Right atrium auricular region (tissue), 2 donors: ENCODE measurements at places on chromosomes 7 and 10. TPM values are rescaled to one million over a fixed set of nuclear protein-coding genes. Genes with fewer than 3 reads are reported as not detected.
A peak's percentile ranks its signal among the peaks of the same experiment; 100 is the strongest.

DNA sequence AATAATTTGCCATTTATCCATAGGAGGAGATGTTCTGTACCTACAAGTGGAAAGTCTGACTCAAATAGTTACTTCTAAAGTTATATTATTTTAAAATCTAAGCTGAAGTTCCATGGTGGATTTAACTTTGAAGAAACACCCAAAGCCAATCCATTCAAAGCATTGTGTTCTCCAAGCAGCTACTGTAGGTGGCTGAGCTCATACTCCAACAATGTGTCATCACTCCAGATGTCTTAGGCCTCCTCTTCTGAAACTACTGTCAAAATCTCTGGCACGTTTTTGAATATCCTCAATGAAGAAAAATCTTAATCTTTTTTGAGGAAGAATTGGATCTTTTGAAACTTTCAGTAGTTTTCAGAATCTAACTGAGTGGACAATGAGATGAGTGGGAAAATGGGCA is 169.1 kb downstream of the PTEN start:
- H3K27me3 ChIP-seq = no peaks in the 10 kb centered on the region
- no peaks in the 10 kb centered on the region for H3K4me1 ChIP-seq
- no peak for DNase-seq
- no peak overlapping the region for H3K27ac ChIP-seq

GRCh38 chr7:33191340-33191739 is 62.0 kb downstream of the BBS9 start:
- H3K27ac ChIP-seq = no peak overlapping the region
- H3K27me3 ChIP-seq = no peaks in the 10 kb centered on the region
- DNase-seq = no peak

DNA sequence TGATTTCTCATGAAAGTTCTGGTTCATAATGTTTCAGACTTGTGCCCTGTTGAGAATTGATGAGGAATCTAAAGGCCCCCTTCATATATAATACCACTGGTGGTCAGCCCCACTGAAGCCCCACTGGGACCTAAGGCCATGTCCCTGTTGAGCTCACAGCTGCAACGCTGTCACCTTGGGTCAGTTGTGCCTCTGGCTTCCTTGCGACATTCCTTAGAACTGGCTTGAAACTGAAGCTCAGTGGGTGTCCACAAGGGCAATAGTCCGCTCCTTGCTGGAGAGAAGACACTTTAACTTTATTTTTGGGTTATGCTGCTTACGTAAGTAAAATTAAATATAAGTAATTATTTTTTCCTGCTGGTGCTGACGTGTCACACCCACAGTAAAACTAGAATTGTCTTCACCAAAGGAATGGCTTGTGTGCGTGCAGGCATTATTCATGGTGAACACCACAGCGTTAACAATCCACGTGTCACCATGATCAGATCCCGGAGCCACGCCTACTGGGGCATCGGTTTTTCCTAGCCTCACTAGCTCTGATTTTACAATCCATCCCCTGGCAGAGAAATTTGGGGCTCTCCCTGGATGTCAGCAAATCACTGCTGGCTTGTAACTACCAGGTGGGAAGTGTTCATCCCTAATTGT is 66.5 kb downstream of the BICC1 start:
- no peaks in the 10 kb centered on the region for H3K27me3 ChIP-seq
- H3K4me1 ChIP-seq = no peaks in the 10 kb centered on the region
- peak overlapping the region; percentile 43 for H3K27ac ChIP-seq
- H3K4me3 ChIP-seq = no peak overlapping the region

GRCh38 chr10:130016993-130017630 is 53.0 kb upstream of the EBF3 start:
- no peaks in the 10 kb centered on the region for H3K27me3 ChIP-seq
- H3K27ac ChIP-seq = no peak overlapping the region
- H3K36me3 ChIP-seq = no peaks in the 10 kb centered on the region
- DNase-seq = peak; percentile 38

GRCh38 chr10:108147346-108147745 is 982.8 kb upstream of the SORCS1 start:
- H3K4me3 ChIP-seq = no peak overlapping the region
- no peak for DNase-seq
- no peaks in the 10 kb centered on the region for H3K4me1 ChIP-seq
- H3K27me3 ChIP-seq = no peaks in the 10 kb centered on the region

DNA sequence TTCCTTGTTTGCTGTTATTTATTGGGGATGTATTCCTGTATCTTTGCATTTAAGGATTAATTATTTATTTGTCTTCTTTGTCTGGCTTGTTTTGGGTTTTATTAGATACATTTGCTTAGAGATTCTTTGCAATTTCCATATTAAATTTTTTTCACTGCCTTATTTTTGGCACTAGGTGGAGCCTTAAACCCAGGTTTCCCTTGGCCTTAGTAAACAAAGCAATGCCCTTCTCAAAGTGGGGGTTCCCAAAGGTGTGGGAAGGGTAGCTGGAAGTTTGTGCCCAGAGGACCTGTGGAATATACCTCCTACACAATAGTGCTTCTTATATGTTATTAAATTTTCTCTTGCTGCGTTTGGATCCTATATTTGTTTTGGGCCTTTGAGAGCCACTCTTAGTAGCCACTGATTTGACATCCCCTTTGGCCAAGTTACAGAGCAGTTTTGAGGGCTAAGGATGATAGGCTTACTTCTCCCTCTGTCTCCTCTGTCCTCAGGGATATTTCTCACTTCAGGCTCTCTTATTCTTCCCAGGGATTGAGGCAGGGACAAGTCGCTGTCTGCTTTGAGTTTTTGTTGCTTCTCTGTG is 162.3 kb downstream of the ITGB1 start:
- H3K4me1 ChIP-seq = no peaks in the 10 kb centered on the region
- no peaks in the 10 kb centered on the region for H3K36me3 ChIP-seq
- no peak overlapping the region for H3K27ac ChIP-seq
- no peak for DNase-seq

GRCh38 chr10:129919358-129919757 is 44.7 kb downstream of the EBF3 start:
- H3K4me1 ChIP-seq = no peaks in the 10 kb centered on the region
- no peak overlapping the region for H3K4me3 ChIP-seq
- no peaks in the 10 kb centered on the region for H3K27me3 ChIP-seq
- H3K36me3 ChIP-seq = no peaks in the 10 kb centered on the region
- H3K27ac ChIP-seq = no peak overlapping the region

DNA sequence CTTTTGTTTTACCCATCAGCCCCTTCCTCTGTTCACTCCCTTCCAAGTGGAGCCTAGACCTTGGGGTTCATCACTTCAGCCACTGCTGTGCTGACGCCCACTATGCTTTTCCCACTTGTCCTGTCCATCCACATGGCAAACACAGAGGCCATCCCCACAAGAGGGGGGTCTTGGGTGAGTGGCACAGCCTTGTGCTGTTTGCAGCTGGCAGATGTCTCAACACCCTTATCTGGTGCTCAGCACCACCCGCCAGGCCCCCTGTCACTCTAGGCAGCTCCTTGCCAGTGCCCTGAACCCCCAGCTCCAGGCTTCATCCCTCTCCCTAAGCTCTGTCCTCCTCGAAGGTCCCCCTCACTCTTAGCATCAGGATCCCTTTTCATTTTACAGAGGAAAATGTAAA is 13.1 kb downstream of the BLVRA start:
- H3K4me1 ChIP-seq = no peaks in the 10 kb centered on the region
- H3K36me3 ChIP-seq = peaks cover 12% of the 10 kb centered on the region
- H3K27ac ChIP-seq = no peak overlapping the region
- no peaks in the 10 kb centered on the region for H3K27me3 ChIP-seq
- DNase-seq = no peak

GRCh38 chr10:133608855-133609254 is 17.7 kb downstream of the FRG2B start:
- H3K27ac ChIP-seq = no peak overlapping the region
- no peaks in the 10 kb centered on the region for H3K27me3 ChIP-seq
- H3K4me1 ChIP-seq = no peaks in the 10 kb centered on the region
- H3K36me3 ChIP-seq = no peaks in the 10 kb centered on the region
- no peak for DNase-seq

- peak overlapping the region; percentile 27 for H3K27ac ChIP-seq
- no peaks in the 10 kb centered on the region for H3K27me3 ChIP-seq
- H3K4me1 ChIP-seq = no peaks in the 10 kb centered on the region
- no peaks in the 10 kb centered on the region for H3K36me3 ChIP-seq
- DNase-seq = no peak
Observed at GRCh38 chr7:90677486-90678404, 81.6 kb downstream of the CDK14 start.

DNA sequence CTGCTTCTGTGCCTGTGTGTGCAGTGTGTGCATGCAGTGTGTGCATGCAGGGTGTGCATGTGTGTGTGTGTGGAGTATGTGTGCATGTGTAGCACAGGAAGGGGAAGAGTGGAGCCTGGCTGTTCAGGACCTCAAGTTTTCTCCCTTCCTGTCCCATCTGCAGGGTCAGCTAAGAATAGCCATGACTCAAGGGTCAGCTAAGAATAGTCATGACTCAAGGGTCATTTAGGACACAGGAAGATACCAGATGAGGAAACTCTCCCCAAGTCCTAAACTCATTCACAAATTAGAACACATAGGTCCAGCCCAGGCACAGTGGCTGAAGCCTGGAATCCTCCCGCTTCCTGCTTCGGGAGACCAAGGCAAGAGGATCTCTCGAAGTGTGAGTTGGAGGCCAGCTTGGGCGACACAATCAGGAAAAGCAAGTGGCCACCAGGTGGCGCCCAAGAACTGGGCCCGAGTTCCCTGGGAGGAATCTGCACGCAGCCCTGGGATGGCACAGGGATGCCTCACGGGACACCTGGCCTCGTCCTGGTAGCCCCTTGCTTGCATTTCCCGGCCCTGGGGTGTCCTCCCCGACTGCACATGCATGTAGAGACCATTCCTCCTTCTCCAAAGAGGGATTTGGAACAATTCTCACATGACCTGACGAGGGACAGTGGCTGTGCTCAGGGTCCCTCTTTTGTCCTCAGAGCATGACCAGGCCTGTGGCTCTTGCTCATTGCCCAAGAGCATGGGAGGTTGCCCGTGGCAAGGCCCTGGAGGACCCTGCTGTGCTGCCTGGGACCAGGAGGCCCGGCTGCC is 21.4 kb upstream of the VOPP1 start:
- no peaks in the 10 kb centered on the region for H3K36me3 ChIP-seq
- no peaks in the 10 kb centered on the region for H3K27me3 ChIP-seq
- no peak overlapping the region for H3K27ac ChIP-seq
- no peak for DNase-seq
- no peak overlapping the region for H3K4me3 ChIP-seq
- peaks cover 7% of the 10 kb centered on the region for H3K4me1 ChIP-seq

GRCh38 chr7:130084037-130084875 is 13.9 kb downstream of the KLHDC10 start:
- no peak overlapping the region for H3K27ac ChIP-seq
- H3K27me3 ChIP-seq = no peaks in the 10 kb centered on the region
- no peaks in the 10 kb centered on the region for H3K4me1 ChIP-seq
- DNase-seq = no peak

DNA sequence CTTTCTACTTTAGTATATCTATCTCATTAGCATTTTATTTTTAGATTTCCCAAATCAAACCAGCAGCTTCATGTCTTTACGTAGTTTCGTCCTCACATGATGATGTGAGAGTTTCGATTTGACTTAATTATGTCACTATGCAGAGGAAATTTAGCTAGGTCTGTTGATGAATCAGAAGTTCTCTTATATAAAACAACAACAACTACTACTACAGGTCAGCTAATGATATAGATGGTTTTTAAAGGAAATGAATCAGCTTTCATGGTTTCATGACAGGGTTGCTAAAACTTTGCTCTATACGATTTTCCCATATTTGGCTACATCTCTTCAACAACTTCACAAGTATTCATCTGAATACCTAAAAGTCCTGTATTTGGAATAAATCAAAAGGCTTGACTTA is 28.6 kb downstream of the JAZF1 start:
- H3K4me3 ChIP-seq = no peak overlapping the region
- no peak for DNase-seq
- no peaks in the 10 kb centered on the region for H3K4me1 ChIP-seq
- H3K27ac ChIP-seq = no peak overlapping the region
- no peaks in the 10 kb centered on the region for H3K27me3 ChIP-seq

DNA sequence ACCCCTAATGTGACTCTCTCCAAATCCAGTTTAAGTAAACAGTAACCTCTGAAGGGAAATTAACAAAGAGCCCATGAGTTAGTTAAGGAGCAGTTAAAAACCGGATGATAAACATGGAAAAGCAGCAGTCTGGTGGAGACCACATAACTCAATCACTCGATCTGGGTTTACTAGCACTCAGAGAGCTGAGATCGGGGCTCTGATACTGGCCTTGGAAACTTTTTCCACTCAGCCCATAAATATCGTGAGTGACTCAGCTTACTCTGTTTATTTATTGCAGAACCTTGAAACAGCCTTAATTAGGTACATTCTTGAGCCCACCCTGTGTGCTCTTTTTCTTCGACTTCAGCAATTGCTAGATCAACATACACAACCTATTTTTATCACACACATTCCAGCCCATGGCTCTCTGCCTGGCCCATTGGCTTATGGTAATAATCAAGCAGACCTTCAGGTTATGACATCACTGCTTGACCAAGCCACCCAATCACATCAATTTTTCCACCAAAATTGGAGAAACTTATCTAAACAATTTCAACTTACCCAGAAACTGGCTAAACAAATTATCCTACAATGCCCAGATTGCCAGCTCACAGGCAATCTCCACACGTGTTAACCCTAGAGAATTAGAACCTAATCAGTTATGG is 82.2 kb upstream of the GPR22 start:
- peak overlapping the region; percentile 32 for H3K27ac ChIP-seq
- H3K27me3 ChIP-seq = no peaks in the 10 kb centered on the region
- no peaks in the 10 kb centered on the region for H3K4me1 ChIP-seq
- H3K36me3 ChIP-seq = no peaks in the 10 kb centered on the region

- H3K36me3 ChIP-seq = no peaks in the 10 kb centered on the region
- no peaks in the 10 kb centered on the region for H3K27me3 ChIP-seq
- H3K27ac ChIP-seq = no peak overlapping the region
Observed at GRCh38 chr10:78205457-78206016, 171.9 kb downstream of the RPS24 start.

The NPY4R2 gene
- total RNA-seq = 1.1 TPM

The SPDYE2 gene
- total RNA-seq = 0.16 TPM

The VDAC2 gene
- total RNA-seq = 278 TPM

The CCDC172 gene
- not detected for total RNA-seq

The EPDR1 gene
- total RNA-seq = 36.3 TPM

The POLR1F gene
- total RNA-seq = 8.5 TPM

The OR6V1 gene
- total RNA-seq = not detected

The PRSS2 gene
- 0.51 TPM for total RNA-seq

The ANKRD1 gene
- total RNA-seq = 3,842 TPM

The C10orf143 gene
- 0.93 TPM for total RNA-seq

The GIMAP1 gene
- total RNA-seq = 5.6 TPM

The UBE2D1 gene
- total RNA-seq = 18.0 TPM

The FAM25G gene
- total RNA-seq = not detected
